ENCODE measurements at places on chromosomes 1 and 21.

- no peak for DNase-seq
Observed at GRCh38 chr1:90716243-90716551, 905 bp downstream of the BARHL2 start.

DNA sequence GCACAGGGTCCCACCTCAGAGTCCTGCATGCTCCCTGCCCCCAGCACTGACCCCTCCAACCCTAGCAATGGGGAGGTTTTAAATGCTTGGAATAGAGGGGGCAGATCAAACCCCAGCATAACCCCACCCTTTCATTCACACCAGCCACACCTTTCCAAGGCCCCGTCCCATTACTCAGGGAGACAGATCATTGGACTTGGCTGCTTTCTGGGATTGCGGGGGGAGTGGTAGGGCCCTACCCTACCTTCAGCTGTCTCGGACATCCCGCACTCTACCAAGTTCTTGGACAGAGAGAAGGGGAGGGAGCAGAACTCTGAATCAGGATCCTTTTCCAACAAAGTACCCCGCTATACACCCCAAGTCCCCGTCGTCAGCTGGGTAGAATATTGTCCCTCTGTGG, 983 bp downstream of the PADI2 start:
- no peak for DNase-seq

DNA sequence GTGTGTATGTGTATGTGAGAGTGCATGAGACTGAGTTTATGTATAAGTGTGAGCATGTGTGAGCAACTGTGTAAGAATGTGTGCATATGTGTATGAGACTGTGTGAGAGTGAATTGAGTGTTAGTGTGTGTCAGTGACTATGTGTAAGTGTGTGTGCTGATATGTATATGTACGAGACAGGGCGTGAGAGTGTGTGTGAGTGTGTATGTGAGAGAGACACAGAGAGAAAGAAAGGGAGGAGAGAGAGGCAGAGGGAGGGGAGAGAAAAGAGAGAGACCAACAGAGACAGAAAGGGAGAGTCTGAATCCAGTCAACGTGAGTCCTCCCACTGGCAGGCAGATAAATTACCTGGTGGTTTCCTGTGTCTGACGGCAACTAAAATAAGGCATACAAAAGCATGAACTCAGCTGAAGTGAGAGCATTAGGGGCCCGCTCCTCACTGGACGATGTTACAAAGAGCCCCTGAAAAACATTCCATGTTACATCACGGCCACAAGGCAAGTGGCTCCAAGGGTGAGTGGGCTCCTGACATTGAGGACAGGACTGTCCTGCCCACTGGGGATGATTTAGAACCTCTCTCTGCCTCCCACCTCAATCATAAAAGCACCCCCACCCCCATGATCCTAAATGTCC, 66.6 kb upstream of the TIAM1 start:
- DNase-seq, result no peak

DNA sequence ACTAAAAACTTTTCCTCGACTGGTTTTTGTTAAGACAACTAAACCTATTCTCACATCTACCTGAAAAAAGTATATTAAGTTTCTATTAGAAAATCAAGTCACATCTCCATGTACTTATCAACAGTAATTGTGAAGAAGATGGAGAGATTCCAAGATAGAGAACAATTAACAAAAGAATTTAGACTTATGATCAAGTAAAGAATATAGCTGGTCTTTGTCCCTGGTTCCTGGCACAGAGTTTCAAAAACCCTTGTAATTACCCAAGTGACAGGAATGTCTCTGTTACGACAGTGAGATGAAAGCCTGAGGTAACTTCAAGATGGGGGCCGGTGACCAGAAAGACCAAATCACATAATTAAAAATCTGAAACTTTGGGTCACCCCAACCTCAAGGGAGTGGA, 91.6 kb downstream of the ASH1L start:
- DNase-seq, result no peak

GRCh38 chr1:186239171-186239570, 135.9 kb downstream of the TPR start:
- DNase-seq, result no peak

- peak; percentile 85 for DNase-seq
Observed at GRCh38 chr1:167904652-167905130, 9.2 kb downstream of the ADCY10 start.

DNA sequence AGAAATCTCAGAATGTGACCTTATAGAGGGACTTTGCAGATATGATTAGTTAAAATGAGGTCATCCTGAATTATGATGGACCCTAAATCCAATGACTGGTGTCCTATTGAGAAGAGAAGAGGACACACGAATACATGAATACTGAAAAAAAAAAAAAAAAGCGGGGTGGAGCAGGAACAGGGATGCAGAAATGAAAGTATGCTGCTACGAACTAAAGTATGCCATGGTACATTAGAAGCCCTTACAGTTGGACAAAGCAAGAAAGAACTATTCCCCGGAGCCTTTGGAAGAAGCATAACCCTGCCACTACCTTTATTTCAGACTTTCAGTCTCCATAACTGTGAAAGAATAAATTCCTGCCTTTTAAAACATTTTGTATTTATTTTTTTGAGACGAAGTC, 557.9 kb upstream of the NCAM2 start:
- DNase-seq, result no peak

GRCh38 chr1:77961392-77961791, 17.5 kb downstream of the FUBP1 start:
- no peak for DNase-seq

Measured in M059J (cell line).